Stimulated activated memory B cell treated with anti-CD40 and anti-IgM and Interleukin-4, amounts not matched to agents 10 μg/mL and 1 μg/mL and 100 μg/mL, for 72 hours (primary cell): ENCODE measurements at places on chromosomes 5 and 9.

DNA sequence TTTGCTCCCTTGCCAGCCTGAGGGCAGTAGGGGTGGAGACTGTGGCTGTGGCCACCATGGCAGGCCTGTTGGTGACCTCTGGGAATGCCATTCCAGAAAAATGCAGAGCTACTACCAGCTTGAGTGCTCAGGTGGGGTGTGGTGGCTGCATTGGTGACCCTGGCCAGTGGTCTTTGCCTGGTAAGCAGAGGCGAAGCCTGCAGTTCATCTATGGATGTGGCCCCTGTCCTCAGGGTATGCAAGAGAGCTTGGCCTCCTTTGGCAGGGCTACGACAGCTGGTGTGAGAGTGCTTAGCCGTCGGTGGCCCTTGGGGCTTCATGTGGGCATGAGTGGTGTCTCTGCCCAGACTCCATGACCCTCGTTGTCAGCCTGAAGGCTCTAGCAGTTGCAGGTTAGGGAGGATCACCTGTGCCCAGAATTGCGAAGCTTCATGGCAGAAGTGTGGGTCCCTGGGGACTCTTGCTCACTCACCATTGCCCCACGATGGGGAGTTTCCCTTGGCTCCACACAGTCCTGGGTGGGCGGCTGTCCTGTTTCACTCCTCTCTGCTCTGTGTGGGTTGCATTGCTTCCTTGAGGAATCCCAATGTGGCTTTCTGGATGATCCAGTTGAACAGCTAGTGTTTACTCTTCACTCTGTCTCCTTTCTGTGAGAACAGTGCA is 117.9 kb upstream of the CDH12 start:
- peak; percentile 41 for ATAC-seq

DNA sequence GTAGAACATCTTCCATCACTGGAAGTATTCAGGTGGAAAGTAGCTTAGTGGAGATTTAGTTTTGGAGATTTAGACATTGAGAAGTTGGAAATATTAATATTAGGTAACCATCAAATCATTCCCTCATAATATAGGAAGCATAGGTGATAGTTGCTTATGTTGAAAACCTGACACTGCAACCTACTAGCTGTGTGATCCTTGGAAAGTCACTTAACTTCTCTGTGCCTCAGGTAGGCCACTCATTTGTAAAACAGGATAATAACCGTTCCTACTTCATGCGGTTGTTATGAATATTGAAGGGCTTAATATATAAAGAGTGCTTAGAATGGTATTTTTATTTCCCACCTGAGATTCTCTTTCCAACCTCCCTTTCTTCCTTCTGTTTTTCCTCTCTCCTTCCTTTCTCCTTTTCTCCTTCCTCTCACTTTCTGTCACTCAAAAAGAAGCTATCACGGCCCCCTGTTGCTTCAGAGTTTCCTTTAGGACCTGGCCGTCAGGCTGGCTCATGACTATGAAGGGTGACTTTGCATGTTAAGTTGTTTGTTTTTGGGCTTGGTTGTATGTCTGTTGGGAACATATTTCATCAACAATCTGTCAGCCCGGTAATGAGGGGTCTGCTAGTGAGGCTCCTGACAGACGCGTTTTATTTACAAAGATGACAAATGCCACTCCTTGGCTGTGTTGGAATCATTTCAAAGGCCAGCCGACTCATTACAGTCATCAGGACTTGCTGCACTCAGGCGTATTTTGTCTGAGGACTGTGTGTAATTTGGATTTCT is 31.0 kb downstream of the DOCK2 start:
- ATAC-seq, result no peak

DNA sequence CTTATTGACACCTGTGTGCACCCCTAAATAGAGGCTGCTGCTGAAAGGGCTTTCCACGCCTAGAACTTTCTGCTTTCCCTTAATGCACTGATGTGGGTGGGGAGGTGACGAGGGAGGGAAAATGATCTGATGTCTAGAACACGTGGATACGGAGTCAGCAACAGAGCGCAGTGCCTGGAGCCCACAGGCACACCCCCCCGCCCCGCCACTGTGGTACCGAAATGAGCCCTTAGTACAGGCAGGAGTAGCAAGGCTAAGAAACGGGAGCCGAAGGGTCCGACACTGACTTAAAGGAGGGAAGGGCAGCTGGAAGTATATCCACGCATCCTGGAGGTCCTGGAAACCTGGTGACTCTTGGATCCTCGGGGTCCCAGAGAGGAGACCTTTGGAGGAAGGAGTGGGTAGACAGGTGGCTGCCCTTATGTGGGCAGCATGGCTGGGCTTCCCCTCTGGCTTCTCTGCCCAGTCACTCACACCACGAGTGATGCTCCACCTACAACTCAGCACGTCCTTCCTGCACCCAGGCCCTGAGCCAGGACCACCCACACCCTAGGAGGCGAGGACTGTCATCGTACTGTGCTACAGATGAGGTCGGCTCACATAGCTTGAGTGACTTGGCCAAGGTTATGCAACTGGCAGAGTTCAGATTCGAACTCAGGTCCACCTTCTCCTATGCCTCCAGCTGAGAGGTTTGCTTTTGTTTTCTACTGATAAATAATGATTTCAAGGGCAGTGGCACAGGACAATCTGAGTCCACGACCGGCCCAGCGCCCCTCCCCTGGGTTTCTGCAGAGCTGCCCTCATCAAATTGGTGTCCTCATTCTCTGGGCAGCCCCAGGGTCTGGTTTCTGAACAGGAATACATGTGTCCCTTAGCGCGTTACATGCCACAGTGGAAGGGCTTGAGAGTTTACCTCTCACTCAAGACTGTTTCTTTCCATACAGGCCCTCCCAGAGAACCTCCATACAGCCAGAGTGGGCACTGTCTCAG is 4.7 kb upstream of the VAV2 start:
- ATAC-seq, result no peak

DNA sequence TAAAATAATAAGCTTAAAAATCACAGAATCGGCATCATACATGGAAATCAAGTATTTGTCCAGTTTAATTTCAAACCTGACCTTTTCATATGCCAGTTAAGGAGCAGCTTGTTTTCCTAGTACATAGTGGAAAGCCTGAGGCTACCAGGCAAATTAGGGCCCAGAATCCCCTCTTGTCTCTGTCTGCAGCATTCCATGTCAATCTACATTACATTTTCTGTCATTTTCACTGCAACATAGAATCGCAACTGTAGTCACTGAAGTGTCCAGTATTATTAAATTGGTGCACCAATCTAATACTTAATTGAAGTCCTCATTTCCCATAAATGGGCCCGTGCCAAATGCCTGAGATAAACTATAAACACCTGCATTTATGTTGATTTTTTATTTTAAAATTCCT is 1352.2 kb upstream of the ACO1 start:
- ATAC-seq, result no peak

GRCh38 chr5:146341854-146342253 is 3.2 kb downstream of the POU4F3 start:
- ATAC-seq, result no peak

GRCh38 chr9:104971511-104971910 is 43.6 kb upstream of the ABCA1 start:
- no peak for ATAC-seq

DNA sequence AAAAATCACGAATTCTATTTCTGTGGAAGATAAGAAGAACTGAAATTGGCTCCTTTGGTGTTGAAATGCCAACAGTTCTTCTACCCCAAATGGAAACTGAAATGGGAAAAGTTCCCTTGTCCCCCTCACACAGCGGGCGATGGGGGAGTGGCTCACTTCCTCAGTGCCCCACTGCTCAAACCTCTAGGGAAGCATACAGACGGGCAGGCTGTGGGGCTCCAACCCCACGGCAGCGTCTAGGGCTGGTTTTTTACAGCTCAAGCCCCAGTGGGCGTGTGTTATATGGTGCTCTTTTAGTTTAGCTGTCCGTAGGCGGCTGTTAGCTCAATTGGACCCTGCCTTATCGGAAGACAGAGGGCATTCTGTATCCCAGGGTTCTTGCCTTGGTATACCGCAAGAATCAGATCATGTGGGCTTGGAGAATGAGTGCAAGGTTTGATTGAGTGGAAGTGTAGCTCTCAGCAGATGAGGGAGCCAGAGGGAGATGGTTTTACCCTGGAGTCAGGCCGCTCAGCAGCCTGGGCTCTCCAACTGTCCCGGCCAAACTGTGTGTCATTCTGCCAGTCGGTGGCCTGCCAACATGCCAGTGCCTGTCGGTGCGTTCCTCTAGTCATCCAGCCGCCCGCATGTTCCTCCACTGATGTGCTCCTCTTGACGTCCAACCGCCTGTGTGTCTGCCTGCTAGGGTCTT is 166.3 kb upstream of the ZNF608 start:
- ATAC-seq, result peak; percentile 70

- no peak for ATAC-seq
Observed at GRCh38 chr5:143882520-143882919, 70.6 kb downstream of the HMHB1 start.

DNA sequence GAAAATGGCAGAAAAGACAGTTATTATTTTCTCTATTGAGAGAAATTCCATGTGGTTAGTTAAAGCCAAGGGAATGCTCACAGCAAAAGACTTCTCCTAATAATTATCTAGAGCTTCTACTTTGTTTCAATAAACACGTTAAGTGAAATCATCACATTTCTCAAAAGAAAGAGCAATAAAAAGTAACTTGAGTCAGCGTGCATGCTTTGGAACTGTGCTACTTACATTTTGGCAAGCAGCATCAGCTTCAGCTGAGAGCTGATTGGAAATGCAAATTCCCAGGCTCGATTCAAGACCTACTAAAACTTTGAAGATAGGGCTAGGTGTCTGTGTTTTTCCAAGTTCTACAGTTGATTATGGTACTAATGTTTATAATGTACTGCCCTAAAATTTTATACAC is 132.1 kb downstream of the CDH18 start:
- no peak for ATAC-seq

GRCh38 chr9:111936391-111936790 is 39.8 kb downstream of the UGCG start:
- ATAC-seq, result no peak

DNA sequence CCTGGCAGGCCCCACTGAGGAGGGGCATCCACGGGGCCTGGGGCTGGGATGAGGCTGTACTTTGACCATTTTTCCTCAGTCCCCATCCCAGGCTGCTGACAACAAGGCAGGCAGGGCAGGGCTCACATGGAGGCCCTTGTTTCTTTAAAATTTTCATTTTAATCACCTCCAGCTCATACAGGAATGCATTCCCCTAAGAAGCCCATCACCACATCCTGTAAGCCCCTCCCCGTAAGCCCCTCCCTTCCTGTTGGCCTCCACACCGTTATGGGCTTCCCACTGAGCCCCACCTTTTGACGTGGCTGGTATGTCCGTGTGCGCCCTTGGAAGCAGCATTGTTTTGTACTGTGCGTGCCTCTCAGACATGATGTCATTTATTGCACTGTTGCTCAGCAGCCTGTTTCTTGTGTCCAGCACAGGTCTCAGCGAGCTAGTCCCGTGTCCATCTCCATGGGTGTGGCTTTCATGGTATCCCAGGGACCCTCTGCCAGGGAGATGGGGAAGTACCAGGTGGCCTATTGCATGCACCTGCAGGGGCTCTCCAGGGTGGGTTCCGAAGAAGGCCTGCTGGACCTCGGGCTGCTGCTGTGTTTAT is 22.4 kb downstream of the PHF2 start:
- ATAC-seq, result no peak

DNA sequence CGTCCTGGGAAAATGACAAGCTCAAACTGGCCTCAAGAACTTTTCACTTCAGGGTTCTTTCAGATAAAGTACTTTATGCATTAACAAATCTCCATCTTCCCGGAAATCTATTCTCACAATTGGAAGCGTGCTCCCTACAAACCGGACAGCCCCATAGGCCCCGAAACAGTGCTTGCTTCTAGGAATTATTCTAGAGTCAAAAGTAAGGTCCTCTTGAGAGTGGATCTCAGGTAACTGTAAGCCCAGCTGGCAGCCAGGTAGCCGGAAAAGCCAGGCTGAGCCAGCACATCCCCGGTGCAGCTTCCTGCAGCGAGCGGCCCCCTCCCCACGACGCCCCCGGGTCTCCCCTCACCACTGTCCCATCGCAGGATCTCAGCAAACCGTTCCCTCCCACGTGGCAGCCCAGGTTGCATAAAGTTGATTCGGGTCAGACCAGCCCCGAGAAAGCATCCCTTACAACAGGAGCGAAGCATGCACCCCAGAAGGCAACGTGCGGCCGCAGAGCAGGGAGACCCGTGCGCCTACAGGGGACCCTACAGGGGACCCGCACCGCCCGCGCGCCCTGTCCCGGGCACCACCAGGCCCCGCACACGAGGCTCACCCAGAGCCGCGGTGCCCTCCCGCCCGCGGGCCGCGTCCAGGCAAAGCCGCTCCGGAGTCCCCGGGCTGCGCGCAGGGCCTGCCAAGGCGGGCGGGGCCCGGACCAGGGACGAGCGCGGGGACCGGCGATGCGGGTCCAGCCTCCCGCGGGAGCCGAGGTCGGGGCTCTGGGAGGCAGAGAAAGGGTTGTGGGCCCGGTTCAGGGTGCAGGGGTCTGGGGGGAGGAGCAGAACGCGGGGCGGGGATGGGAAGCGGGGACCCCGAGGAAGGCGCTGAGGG is 920 bp downstream of the LPCAT1 start:
- ATAC-seq, result peak; percentile 1

GRCh38 chr5:171574376-171574775 is 154.9 kb downstream of the FGF18 start:
- ATAC-seq, result no peak

DNA sequence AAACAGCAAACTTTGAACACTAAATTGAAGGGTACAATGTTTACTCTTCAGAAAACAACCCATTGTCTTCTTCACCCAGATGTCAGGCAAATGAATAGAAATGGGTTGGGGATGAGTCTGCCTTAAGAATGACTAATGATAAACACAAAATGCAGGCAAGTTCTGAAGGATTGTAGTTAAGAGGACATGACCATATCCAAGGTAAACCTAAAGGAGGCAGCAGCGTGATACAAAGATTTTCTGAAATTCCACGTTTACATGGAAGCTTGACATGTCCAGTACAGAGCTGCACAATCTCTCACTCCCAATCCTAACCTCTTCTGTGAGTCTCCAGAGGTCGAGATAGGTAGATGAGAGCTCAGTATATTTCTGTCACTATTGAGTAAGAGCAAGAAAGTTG is 1263.2 kb upstream of the CDH6 start:
- no peak for ATAC-seq

- no peak for ATAC-seq
Observed at GRCh38 chr5:39794513-39795210, 369.9 kb upstream of the DAB2 start.
